ENCODE measurements at places on chromosomes 3 and 15.

- peak; percentile 12 for DNase-seq
These were observed 54.0 kb downstream of the ARMC8 start for GRCh38 chr3:138241061-138241460.

- DNase-seq, result no peak
These were observed 27.5 kb downstream of the PLSCR5 start for GRCh38 chr3:146577662-146578061.

GRCh38 chr3:32420126-32421038, 28.7 kb downstream of the CMTM7 start:
- no peak for DNase-seq

- DNase-seq, result no peak
These were observed 28.9 kb downstream of the PRICKLE2 start for GRCh38 chr3:64196236-64196929.

DNA sequence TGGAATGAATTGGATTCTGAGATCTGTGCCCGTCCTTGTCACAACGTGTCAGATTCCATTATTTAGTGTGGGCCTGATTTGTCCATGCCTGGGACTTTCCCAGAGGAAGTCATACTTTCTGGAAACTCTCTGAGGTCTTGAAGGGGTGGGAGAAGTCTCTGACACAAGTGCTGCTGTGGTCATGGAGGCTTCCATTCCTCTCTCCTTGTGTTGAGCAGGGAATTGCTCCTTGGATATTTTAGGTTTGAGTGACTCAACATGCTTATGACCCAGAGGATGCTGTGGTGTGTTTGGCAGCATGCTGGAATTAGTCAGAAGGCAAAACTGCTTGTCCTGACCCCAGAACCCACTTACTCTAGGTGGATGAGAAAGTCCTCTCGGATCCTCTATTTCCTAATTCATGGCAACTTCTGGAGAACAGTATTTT, 132.1 kb downstream of the LPP start:
- peak; percentile 98 for DNase-seq

DNA sequence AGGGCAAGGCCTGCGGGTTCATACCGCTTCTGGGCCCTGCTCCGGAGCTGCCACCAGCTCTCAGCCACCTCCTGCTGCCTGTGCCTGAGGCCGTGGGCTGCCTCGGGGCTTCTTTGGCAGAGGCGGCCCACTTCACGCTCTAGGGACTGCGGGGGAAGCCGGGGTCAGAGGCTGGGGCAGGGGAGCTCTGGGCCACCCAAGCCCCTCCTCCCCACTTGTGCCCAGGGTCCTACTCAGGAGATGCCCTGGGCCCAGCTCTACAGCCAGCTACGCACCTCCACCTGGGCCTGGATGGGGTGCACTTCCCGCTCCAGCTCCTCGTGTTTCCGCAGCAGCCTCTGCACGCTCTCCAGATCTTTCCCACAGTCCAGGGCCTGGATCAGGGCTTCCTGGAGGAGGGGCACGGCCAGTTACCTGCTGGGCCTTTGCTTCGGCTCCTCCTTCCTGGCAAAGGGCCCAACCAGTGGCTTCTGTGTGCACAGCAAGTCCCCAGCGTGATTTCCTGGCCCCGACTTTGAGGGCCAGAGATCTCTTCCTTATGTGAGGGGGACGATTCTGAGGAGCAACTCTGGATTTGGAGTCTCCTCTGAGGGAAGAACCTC, 24.0 kb downstream of the PLA2G4B start:
- DNase-seq, result no peak

GRCh38 chr3:39407259-39407629, 724 bp downstream of the RPSA start:
- DNase-seq, result no peak

GRCh38 chr15:36731025-36731424, 151.6 kb downstream of the CDIN1 start:
- no peak for DNase-seq

DNA sequence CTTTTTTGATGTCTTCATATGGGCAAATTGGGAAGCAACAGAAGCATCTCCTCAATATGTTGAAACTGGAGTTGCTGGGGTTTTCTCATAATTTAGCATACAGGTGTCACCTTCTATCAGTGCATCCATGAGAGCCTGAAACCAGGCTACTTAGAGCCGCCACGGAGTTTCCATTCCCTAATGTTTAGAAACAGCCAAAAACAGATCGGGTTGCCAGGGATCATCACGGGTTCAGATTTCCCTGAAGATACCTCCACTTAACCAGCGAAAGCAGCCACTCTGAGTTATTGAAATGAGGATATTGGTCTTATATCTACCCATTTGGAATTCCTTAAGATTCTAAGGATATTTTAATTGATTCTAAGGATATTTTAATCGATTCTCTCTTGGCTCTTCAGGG, 14.5 kb downstream of the TERB2 start:
- DNase-seq, result no peak

DNA sequence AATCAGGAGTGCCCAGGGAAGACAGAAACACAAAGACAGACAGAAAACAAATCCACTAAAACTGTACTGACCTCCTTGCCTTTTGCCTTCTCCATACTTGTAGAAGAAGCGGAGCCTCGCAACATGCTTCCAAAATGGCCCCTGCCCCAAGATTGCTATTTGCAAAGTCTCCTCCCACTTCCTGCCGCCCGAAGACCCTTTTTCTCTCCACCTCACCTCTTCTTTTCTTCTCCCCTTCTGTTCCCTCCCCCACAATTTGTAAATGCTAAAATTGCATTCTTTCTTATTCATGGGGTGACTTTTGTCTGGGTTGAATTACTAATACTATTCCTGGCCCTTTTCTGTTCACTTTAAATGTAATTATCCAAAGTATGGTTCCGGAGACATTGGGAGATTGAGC, at the start of gene DPPA4:
TSS of gene DPPA4 (minus strand) at position 154 of the 400 bp plus-strand sequence. CDS start at position 125, 29 bp downstream.
- DNase-seq, result no peak

DNA sequence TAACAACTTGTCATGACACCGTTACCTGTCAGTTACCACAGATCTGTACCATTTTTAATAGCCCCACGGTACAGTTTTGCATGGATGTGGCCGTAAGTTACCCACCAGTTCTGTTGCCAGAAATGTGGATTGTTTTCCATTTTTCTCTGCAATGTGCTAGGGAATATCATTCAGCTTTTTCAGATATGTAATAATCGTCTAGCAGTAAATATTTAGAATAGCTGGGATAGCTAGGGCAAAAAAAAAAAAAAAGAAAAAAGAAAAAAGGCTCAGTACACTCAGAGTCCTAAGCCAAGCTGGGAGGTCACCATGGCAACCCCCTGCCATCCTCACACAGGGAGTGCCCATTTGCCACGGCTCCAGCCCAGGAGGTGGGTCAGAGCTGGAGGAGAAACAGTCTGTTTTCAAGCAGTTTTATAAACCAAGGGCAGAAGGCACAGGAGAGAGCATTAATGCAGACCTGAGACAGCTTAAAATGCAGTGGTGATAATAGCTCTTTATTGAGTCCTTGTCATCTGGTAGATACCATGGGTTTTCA, 25.2 kb downstream of the PAQR5 start:
- no peak for DNase-seq

GRCh38 chr3:108180194-108180593, 42.0 kb downstream of the IFT57 start:
- no peak for DNase-seq

GRCh38 chr3:141302364-141303141, 65.8 kb upstream of the ZBTB38 start:
- DNase-seq, result peak; percentile 59

GRCh38 chr15:80386151-80386550, 18.0 kb upstream of the ARNT2 start:
- no peak for DNase-seq

DNA sequence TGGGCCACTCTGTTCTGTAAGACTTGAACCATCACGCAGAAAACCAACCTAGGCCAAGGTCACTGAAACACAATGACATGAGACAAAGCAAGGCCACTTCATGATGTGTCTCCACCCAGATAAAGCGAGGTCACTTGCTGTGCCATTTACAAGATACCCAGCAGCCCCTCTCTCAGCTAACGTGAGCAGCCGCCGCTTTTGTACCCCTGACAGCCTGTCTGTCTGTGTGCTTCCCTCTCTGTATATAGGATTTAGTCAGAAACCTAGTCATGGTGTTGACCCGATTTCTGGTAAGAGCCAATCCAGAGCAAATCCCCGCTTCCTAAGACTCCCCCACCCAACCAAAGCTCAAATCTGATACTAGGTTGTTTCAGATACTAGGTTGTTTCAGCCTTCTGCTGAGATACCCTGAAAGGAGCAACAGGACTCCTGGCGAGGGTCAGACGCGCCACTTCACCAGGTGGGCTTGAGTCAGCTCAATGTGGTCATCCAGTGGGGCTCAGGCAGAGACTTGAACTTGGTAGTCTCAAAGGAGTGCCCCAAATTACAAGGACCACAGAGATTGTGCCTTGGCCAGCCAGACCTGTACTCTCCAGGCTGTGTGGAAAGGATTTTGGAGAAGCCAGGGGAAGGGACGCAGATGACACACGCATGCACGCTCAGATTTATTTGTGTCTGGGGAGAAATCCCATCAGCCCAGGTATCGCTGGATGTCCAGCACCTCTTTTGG, 3.1 kb upstream of the ZXDC start:
- DNase-seq, result no peak

DNA sequence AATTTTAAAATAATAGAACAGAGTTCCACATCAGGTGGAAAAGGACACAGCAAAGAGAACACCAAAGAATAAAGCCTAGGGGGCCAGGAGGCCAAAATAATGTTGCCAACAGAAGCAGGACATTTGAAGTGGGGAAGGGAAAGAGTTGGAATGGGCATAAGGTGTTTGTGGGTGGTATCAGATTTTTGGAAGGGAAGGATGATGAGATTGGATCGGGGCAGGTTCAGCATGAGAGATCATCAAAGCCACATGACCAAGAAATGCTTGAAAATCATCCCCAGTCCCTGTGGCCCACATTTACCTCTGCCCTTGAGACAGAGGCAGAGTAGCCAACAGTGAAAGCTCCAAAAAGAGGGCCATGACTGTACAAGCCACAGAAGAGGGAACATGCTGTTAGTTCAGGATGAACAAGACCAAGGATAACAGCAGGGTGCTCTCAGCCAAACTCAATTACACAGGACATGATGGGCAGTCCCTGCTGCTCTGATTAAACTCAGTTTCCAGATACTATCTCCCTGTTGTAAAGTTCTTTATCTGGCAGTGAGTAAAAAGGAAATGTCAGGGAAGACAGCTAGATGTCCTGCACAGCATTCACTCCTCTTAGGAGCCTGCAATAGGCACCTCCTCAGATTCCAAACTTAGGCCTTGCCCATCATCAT, 32.5 kb downstream of the RAB27A start:
- DNase-seq, result no peak

DNA sequence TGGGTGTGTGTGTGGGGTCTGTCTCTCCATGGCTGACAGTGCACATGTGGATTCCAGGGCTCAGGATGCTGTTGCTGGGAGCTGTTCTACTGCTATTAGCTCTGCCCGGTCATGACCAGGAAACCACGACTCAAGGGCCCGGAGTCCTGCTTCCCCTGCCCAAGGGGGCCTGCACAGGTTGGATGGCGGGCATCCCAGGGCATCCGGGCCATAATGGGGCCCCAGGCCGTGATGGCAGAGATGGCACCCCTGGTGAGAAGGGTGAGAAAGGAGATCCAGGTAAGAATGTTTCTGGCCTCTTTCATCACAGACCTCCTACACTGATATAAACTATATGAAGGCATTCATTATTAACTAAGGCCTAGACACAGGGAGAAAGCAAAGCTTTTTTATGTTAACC, 10.5 kb downstream of the ADIPOQ start:
- no peak for DNase-seq

DNA sequence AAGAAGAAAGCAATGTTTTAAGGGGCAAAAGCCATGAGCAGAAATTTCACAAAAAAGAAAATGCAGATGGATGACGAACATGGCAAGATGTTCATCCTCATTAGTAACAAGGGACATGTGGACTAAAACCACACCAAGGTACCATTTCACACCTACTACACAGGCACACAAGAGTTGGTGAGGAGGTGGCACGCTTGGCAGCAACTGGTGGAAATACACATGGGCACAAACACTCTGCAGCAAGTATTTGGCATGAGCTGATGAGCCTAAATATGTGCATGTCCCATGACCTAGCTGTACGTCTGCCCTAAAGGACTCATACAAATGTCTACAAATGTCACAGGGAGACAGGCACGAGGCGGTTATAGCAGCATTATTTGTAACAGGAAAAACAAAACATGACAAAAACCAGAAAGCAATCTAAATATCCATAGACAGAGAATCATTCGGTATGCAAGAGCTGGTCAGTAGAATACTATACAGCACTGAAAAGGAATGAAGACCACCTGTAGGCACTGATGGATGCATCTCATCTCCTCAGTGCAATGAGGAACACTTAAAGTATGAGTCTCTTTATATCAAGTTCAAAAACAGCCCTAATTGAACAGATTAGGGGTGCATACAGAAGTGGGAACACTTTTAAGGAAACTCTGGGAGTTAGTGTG, 11.5 kb upstream of the FBLN2 start:
- DNase-seq, result no peak

DNA sequence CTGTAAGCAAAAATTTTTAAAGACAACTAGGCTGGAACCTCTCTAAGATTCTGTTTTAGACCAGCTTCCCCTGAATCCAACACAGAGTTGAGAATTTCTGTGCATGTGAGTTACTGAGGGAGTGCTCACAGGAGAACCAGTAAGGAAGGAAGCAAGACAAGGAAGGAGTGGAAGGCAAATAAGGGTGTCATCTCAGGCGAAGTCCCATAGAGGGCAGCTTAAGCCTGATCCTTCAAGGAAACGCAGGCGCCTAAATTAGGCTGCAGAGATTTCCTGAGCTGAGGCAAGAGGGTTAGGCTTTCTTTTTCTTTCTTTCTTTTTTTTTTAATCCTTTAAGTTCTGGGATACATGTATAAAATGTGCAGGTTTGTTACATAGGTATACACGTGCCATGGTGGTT, 36.2 kb upstream of the COL6A6 start:
- DNase-seq, result no peak

DNA sequence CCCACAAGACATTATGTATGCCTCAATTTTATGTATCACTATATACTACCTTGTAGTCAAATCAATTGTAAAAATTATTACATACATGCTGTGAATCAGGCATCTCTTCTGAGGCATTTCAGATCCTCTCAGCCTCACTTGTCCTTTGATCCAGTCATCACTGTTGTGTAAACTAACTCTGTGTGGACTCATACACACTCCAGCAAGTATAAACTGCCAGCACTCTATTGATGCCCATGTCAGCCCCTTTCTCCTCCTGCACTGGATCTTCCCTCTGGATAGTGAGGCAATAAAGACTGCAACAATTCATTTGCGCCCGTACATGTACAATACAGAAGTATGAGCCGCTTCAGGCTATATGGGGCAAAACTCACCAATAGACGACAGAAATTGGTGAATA, 364.7 kb upstream of the TGFBR2 start:
- DNase-seq, result no peak

Data from BJ (cell line).